ENCODE measurements at places on chromosomes 2 and 18.

- DNase-seq, result no peak
Observed at GRCh38 chr2:1798115-1798784, 53.9 kb upstream of the PXDN start.

DNA sequence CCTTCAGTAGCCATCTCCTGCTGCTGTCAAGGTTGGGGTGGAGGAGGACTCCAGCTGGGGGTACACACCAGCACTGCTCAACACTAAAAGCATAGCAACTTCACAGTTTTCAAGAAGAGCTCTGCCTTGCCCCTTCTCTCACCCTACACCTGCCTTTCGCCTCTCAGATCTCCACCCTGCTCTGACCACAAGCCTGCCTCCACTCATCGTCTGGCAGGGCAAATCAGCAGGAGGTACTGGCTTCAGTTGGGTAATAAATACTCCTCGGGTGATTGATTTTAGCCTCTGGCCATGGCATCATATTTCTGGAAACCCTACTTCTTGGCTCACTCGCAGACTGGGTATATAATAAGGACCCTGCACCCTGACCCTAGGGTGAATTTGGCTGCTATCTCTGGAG lies 3.1 kb upstream of the PRKAG3 start:
- DNase-seq, result no peak

GRCh38 chr18:78794071-78794430 lies 185.6 kb upstream of the SALL3 start:
- DNase-seq, result no peak

DNA sequence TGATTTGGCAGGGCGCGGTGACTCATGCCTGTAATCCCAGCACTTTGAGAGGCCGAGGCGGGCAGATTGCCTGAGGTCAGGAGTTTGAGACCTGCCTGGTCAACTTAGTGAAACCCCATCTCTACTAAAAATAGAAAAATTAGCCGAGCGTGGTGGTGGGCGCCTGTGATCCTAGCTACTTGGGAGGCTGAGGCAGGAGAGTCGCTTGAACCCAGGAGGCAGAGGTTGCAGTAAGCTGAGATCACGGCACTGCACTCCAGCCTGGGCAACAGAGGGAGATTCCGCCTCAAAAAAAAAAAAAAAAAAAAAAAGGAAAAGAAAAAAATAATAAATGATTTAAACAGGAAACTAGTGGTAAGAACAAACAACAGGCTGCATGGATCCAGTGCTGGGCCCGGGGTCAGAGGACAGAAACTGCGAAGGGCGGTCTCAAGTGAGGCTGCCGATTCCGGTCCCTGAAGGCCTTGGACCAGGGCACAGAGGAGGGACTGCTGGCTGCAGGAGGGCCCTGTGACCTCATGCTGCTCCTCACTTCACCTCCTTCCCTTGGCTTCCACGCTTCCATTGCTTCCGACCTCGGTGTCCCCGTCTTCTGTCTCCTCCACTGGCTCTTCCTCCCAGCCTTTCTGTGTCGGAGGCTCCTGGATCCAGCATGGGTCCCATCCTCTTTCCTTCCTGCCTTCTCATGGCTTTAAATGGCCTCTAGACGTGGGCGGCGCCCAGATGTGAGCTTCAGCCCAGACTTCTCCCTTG lies 2.1 kb upstream of the GRHL1 start:
- DNase-seq, result no peak

DNA sequence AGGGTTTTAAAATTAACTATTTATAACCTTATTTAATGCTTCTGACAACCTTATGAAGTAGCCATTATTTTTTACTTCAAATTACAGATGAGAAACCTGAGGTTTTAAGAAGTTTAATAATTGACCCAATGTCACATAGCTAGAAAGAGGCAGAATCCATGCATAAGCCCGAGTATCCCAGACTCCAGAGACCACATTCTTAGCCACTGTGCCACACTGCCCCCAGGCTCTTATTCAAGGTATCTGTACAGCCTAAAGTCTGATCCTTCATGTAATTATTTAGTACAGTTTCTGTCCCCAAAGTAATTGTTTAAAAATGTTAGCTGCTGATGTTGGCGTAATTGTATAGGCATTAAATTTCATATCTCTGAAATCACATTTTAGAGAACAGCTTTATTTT lies 124.7 kb upstream of the LRRTM1 start:
- no peak for DNase-seq

DNA sequence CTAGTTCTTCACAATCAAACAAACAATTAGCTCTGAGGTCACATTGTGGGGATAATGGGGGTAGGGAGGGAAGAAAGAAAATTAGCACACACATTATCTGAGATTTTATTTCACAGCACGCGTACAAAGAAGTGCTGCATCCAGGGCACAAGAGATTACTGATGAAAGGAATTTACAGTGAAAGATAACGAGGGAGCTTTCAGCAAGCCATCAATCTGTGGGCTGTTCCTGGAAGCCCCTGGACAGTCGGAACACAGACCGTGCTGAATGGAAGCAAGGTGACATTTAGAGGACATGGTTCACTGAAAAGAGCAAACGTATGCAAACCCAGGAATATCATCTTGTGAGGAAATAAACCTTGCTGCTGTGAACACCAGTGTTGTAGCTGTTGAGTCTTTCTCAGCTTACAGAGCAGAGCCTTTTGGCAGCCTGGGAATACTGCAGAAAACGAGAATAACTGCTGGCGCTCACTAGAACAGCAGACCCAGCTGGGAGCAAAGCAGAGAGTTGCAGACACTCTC lies 63.2 kb downstream of the SCG2 start:
- DNase-seq, result no peak

DNA sequence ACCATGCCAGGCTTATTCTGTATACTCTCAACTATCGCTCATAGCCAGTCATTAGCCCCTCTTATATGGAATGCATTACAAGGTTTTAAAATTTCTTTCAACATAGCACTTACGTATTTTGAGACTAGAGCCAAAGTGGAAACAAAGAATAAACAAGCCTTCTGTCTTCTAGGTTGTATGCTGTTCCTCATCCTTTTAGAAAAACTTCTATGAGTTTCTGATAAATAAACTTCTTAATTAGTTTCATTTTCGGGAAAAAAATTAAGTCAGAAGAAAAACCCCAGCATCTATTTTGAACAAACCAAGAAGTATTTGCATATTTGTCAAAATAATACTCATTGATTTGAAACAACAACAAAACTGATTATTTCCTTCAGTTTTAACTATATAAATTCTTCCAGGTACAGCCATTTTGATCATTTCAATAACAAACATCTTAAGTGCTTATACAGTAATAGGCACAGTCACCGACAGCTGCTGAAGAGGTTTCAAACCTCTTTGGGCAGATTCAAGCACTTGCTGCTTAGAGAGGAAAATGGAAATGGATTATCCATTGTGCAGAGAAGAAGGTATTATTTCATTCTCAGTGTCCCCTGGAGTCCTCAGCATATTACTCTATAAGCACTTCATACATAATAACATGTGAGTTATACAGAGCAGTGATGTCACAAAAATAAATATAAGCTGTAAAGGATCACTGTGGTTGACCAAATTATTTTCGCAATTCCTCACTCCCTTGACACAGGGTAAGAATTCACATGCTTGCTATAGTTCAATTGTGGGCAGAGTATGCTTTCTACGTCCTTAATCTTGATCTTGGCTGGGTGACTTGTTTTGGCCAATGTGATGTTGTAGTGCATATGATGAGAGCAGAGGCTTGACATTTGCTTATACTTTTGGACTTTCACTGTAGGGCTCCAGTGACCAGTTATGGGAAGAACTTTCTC lies 833.8 kb downstream of the TRIB2 start:
- no peak for DNase-seq

- no peak for DNase-seq
Observed at GRCh38 chr18:51399491-51400122, 202.1 kb upstream of the MEX3C start.

DNA sequence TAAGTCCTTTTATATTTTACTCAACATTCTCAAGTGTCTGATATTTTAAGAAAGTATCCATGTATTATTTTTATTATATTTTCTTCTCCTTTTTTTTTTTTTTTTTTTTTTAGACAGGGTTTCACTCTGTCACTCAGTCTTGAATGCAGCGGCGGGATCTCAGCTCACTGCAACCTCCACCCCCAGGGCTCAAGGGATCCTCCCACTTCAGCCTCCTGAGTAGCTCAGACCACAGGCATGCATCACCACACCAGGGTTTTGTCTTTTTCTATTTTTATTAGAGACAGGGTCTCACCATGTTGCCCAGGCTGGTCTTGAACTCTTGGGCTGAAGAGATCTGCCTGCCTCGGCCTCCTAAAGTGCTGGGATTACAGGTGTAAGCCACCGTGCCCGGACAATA lies 212.1 kb downstream of the TCF4 start:
- DNase-seq, result no peak

GRCh38 chr2:201452922-201453643 lies 1.5 kb downstream of the STRADB start:
- DNase-seq, result no peak

DNA sequence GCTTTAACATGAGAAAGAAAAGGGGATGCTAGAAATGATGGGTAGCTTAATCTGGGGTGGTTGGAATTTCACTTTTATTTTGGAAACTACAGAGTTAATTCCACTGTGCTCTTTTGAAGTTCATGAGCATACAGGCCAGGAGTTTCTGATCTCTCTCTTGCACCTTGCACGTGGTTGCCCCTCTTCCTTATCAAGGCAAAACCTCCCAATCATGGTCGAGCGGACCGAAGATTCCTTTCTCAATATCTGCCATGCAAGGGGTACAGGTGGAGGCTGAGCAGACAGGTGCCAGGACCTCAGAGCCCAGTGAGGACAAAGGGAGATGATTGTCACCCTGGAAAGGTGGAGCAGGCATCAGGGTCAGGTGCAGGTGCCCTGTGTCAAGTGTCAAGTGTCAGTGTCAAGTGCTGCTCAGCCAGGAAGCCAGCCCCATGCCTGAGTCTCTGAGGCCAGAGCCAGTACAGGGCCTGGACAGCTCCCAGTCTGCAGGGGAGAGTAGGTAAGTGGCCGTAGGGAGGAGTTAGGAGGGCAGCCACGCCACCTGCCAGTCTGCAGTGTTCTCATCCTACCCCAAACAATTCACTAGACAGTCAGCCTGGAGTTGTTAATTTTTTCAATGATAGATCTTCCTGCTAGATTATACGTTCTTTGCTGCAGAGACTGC lies 42.2 kb downstream of the LPIN1 start:
- DNase-seq, result no peak

DNA sequence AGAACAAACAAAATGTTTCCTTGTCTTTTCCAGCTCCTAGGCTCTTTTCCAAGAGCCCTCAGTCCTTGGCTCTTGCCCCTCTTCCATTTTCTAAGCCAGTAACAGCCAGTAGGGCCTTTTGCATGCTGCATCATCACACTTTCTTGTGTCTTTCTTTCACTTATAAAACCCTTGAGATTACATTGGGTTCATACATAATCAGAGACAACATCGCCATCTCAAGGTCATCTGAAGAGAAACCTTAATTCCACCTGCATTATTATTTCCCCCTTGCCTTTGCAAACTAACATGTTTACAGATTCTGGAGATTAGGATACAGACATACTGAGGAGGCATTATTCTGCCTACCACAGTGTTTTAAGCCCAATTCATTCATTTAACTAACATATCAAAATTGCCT lies 697.3 kb downstream of the TRIB2 start:
- DNase-seq, result no peak

DNA sequence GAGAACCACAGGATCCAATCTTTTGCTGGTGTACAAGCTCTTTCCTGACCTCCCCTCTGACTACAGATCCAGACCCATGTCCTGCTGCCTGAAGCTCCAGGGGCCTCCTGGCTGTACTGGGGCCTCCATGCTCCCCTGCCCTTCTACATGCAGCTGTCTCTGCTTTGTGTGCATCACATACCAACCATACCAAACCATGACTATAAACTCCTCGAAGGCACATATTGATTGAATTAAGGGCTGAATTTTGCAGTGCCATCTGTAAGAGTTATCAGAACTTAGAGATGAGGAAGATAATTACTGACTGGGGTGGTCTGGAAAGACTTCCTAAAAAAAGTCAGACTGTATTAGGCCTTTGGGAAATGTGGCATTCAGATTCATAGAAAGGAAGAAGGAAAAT lies 139.9 kb upstream of the CXCR4 start:
- DNase-seq, result no peak

- DNase-seq, result no peak
Observed at GRCh38 chr2:105822186-105822585, 77.5 kb downstream of the NCK2 start.

DNA sequence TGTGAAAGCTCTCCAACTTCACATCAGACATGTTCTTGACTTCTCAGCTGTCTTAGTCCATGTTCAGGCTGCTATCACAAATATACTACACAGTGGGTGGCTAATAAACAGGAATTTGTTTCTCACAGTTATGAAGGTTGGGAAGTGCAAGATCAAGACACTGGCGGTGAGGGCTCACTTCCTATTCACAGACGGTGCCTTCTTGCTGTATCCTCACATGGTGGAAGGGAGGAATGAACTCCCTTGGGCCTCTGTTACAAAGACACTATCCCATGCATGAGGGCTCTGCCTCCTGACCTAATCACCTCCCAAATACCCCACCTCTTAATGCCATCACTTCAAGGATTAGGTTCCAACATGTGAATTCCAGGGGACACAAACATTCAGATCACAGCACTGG lies 9.7 kb downstream of the UXS1 start:
- DNase-seq, result no peak

DNA sequence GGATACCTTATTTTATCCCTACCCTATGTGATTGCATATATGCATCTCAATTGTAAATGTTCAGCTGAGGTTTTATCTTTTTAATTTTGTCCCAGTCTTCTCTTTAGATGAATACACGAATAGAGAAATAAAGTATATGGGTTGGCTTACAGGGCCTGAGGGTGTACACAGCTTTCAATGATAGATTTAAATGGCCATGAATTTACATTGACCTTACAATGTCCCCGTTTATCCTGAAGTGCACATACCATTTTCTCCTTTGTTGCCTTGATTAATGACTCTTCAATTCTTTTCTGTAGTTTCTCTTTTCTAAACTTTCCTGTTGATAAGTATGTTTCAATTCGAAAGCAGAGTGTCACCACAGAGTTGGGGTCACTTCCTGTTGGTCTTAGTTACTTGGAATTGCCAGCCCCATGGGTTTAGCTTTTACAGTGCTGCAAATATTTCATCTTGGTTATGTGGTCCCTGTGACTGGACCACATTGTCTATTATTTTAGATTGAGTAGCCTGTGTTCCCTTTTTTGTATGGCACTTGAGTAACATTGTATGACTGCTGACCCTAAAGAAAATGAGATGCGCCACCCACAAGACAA lies 1616.3 kb upstream of the ACVR2A start:
- DNase-seq, result no peak

- DNase-seq, result no peak
Observed at GRCh38 chr2:201070948-201071478, 458 bp downstream of the HYCC2 start.

DNA sequence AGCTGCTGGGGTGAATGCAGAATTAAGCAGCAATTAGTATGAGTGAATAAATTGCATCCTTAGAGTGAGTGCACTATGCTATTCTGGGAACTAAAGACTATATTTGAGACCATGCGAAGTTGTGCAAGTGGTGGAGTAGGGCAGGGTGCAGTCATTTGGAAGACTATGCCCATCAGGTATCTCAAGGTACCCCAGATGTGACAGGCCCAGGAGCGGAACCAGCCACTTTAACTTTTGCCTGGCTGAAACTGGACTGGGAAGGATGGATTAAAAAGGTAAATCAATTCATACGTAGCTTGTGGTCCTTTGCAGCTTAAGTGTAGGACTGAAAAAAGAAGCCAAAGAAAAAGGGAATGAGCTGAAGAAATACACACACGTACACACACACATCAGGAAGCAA lies 1.7 kb downstream of the KYNU start:
- DNase-seq, result no peak

All from stimulated activated naive CD4-positive, alpha-beta T cell treated with Interleukin-2 at 50 U/mL for 16 hours (primary cell).